ENCODE measurements at places on chromosomes 16 and 17.

GRCh38 chr17:61384354-61384691, 15.3 kb upstream of the TBX2 start:
- no peak for DNase-seq

DNA sequence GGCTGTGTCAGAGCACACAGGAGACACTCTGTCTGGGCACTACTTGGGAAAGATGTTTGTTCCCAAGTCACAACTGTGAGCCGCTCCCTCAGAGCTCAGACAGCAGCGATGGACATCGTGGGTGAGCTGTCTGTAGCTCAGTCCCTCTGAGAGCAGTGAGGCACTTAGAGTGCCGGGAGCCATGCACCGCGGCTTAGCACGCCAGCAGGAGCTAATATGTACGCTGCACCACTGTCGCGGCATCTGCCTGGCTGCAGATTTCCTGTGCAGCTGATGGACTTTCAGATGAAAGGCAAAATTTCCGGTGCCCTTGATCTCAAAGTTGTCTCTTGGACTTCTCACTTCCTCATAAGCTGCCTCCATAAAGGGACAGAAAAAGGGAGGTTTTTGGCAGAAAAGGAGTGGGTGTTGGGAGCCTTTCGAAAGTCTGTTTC, 92.8 kb upstream of the ZNF469 start:
- DNase-seq, result no peak

GRCh38 chr16:84507011-84507982, 2.8 kb upstream of the MEAK7 start:
- DNase-seq, result peak; percentile 60

DNA sequence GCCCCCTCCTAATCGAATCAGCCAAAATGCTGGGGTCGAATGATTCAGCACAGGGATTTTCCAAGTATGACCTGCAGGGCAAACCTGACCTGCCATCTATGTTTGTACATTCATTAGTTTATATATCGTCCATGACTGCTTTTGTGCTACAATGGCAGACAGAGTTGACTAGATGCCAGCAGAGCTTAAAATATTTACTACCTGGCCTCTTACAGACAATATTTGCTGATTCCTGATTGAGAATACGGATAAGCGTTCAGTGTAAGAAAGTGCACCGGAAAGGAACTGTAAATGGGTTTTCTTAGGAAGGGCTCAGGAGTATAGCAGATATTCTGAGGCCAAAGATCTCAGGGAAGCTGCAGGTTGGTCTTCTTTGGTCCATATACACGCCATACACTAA, 11.7 kb upstream of the TOM1L1 start:
- no peak for DNase-seq

- DNase-seq, result no peak
These were observed 34.9 kb upstream of the SSTR5 start for GRCh38 chr16:1037394-1038257.

DNA sequence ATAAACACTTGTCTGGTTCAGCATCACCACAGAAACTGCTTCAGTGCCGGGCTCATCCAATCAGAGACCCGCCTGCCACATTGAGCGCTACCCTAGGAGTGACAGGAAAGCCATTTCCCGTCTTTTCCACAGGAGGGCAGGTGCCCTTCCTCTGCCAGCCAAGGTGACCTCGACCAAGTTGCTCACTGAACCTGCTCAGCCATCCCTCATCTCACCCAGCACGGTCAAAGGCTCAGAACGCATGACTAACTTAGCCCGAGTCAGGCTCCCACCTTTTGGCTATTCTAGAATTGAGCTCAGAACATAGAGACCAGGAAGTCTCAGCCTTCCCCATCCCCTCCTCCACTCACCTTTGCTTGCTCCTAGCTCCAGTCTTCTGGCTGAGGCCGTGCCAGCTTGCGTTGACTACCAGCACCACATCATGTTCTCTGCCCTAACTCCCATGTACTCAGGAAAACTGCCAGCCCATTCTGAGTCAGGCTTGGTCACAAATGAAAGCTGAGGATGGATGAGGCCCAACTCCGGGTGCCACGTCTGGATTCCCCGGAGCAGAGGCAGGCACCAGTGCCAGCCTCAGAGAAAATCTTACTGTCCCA, 15.6 kb downstream of the MRPS23 start:
- no peak for DNase-seq

- DNase-seq, result no peak
These were observed 152.6 kb downstream of the IRF8 start for GRCh38 chr16:86051368-86052114.

DNA sequence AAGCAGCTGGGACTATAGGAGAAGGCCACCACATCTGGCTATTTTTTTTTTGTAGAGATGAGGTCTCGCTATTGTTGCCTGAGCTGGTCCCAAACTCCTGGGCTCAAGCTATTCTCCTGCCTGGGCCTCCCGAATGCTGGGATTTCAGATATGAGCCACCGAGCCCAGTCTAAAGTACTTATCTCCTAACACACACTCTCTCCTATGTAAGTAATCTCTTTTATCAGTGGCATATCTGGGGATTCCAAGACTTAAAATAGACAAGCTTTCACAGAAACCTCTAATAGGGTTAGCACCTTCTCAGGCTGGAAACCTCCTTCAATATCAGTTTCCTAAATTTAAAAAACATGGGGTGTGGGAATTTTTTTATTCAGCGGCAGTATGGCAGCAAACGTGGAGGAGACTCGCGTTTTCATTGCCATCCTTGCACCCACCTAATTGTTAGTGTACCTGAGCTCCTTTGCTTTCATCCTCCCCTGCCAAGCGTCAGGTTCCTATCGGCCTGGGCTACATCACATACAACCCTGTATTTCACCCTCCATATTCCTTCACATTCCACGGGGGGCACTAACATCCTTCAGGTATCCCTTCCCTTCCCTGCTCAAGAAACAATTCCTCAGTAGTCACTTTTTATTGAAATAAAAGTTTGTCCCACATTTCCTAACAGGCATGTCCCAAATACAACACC, 1.1 kb downstream of the EZH1 start:
- DNase-seq, result no peak

GRCh38 chr17:33494151-33494550, 201.1 kb upstream of the ASIC2 start:
- no peak for DNase-seq

DNA sequence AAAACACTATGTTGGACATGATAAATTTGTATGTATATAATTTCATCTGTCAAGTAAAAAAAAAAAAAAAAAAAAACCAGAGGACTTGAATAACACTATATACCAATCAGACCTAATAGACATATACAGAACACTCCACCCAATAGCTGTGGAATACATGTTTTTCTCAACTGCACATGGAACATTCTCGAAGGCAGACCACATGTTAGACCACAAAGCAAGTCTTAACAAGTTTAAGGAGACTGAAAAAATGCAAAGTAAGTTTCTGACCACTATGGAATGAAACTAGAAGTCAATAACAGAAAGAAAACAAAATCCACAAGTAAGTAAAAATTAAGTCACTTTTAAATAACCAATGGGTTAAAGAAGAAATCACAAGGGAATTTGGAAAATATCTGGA, 8.4 kb upstream of the CNTNAP4 start:
- no peak for DNase-seq

- no peak for DNase-seq
These were observed 75.8 kb upstream of the MED13 start for GRCh38 chr17:62140836-62141235.

GRCh38 chr16:48106446-48106845, 49.3 kb downstream of the ABCC12 start:
- no peak for DNase-seq

- no peak for DNase-seq
These were observed 32.9 kb downstream of the COPRS start for GRCh38 chr17:31825961-31826691.

GRCh38 chr17:69912805-69913204, 162.2 kb upstream of the KCNJ16 start:
- DNase-seq, result no peak

GRCh38 chr16:66935314-66936011, at the start of gene CES2:
CES2 (plus strand) TSS chr16:66935516; CDS start chr16:66935636, 120 bp downstream.
- no peak for DNase-seq

GRCh38 chr17:44076716-44077594, 6.4 kb downstream of the G6PC3 start:
- no peak for DNase-seq

Data from B cell (primary cell).